ACHN (cell line): ENCODE measurements at places on chromosomes 1 and 21.

- no peak for DNase-seq
Measured at GRCh38 chr1:86542631-86543030, 4.2 kb upstream of the CLCA4 start.

DNA sequence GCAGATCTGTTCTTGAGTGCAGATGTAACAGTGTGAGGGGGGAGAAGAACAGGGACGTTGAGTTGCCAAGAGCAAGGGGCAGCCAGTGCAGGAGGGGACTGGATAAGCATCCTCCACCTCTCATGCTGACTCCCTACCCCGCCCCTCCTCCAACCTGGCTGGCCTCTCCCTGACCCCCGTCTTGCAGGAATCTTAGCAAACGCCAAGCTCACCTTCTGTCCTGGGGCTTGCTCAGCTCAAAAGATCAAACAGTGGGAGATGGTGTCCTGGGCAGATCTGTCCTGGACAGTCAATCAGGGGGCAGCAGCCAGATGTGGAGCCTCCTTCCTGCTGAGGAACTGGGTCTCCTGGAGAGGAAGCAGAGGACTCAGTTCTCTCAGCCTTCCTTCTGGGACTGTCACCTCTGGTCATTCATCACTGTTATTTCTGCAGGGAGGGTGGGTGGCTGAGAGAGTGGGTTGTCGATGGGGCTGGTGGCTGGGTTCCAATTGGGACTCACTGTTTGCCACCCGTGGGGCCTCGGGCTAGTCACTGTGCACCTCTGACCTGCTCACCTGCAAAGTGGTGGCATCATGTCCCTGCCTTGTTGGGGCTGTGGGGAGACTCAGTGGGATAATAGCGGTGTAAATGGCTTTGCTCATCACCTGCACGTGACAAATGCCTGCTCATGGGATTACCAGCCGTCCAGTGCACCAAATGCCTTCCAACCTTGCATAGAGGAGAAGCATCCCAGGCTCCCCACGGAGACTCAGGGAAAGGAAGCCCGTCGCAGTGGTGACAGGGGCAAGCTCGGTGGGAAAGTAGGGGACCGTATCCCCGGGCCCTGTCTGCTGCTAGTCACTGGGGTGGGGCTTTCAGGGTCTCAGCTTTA, 154.4 kb downstream of the PTPRU start:
- DNase-seq: no peak

GRCh38 chr21:26782331-26782730, 62.9 kb downstream of the ADAMTS1 start:
- no peak for DNase-seq

DNA sequence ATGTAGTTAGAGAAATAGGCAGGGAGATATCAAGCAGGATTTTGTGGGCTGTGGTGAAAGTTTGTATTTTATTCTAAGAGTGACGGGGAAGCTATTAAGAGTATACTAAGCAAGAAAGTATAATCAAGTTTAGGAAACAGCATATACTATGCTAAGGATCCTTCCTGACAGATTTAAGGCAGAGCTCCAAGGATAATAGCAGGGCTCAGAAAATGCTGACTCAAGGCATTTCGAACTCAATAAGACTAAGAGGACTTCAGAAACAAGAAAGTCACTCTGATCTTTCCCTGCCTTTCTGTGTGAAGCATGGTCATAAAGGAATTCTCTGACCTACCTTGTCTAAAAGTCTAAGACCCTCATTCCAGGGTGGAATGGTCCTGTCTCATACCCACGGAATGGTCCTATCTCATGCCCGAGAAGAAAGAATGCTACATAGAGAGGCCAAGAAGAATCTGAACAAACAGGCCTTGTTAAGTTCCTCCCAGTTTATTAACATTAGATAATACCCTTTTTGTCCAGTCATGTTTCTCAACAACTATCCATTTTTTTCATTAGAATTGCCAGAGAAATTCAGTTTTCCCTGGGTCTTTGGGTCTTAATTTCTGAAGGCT, 59.1 kb downstream of the HFM1 start:
- DNase-seq: no peak

GRCh38 chr21:33847588-33848248, 67.9 kb downstream of the ATP5PO start:
- DNase-seq: no peak

DNA sequence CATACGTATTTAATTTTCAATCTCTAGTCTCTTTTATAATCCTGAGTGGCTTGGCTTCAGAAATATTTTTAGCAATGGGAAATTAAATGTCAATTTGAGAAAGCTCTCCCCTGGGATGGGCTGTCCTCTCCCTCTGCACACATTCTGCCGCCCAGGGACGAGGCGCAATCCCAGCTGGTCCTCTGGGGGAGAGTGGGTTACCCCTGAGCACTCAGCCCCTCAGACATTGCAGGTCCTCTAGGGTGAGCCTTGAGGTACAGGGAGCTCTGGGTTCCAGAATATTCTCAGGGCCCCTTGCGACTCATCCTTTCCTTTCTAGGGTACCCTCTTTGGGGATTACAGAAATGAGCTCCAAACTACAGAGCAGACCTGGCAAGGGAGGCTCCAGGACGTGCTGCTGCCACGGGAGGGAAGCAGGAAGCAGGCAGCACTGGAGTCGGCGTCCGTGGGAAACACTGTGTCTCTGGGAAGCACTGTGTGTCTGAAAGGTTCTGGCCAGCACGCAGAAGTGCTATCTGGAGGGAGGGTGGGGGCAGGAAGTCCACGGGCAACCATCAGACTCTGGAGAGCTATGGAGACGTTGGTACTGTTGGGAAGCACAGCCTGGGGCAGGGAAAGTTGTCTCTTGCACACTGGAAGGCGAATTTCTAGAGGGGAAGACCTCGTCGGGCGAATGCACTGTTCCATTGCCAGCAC, 343.3 kb upstream of the VAMP3 start:
- DNase-seq: no peak
